Activated CD8-positive, alpha-beta memory T cell treated with anti-CD3 and anti-CD28 coated beads for 1 hour (primary cell): ENCODE measurements at places on chromosomes 11 and 22.

DNA sequence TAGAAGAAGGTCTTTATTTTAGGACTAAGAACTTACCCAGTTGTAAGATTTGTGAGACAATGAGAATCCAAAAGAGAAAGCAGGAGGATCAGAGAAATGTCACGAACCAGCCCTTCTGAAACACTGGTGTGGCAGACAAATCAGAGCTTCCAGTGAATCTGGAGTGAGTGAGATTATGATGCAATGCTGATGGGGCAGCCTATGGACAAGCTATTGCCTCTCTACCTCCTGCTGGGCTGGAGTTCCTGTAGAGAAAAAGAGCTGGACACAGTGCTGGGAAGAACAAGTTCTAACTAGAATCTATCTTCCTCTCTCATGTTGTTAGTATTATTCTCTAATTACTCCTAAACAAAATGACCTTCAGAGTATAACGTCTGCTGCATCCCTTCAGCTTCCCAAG lies 12.0 kb upstream of the ANO3 start:
- no peak for DNase-seq

DNA sequence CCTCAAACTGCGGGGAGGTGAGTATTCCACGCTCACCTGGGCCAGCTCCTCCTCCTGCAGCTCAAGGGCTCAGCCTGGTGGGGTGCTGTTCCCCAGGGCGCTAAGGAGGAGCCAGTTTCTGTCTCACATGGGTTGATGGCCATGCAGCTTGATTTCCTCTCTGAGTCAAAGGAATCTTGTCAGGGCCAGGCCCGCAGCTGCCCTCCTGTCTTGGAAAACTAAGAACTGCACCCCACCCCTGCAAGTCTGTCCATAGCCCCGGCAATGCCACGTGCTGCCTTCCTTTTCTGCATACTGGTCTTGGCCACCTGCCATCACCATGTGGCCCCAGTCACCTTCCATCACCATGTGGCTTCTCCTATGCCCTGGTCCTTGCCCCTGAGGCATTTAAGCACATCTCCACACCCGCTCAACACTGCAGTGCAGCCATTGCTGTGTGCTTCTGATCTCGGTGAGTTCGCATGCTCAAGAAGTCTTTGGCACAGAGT lies 35.2 kb upstream of the CLDN5 start:
- no peak for DNase-seq

GRCh38 chr11:8810540-8811301 lies 100.3 kb upstream of the AKIP1 start:
- no peak for DNase-seq

- no peak for DNase-seq
Measured at GRCh38 chr11:82890936-82891335, 9.3 kb downstream of the PRCP start.

- DNase-seq, result no peak
Measured at GRCh38 chr11:106496677-106497076, 419.2 kb downstream of the AASDHPPT start.

GRCh38 chr22:42716221-42716620 lies 4.4 kb downstream of the A4GALT start:
- no peak for DNase-seq

- no peak for DNase-seq
Measured at GRCh38 chr11:43837879-43838278, 42.8 kb upstream of the ALKBH3 start.

DNA sequence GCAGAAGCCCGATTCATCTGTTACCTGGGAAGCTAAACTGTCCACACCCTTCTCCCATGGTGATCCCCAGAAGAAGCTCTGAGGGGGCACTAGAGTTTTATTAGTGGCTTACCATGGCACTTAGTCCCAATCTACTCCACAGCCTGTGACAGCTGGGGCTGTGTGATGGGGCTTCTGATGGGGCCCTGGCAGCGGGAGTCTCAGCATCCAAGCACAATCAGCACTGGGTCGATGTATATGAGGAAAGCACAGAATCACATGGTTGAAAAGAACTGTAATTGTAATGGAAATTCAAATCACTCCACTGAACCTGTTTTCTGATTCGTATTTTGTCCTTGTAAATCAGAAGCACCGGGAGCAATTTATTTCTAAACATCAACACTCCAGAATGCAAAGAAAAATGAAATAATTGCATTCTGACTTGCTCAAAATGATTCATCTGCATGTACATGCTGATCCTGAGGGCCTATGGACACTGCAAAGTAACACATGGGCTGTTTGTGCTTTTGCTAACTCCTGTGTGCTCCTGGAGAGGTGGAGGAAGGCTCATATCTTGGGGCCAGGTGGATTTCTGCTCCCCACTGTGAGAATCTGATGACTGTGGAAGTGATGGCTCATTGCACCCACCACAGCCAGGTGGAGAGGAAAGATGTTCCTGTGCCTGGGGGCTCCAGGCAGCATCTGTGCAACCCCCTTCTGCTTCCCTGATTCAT lies 203.0 kb downstream of the KIRREL3 start:
- no peak for DNase-seq

DNA sequence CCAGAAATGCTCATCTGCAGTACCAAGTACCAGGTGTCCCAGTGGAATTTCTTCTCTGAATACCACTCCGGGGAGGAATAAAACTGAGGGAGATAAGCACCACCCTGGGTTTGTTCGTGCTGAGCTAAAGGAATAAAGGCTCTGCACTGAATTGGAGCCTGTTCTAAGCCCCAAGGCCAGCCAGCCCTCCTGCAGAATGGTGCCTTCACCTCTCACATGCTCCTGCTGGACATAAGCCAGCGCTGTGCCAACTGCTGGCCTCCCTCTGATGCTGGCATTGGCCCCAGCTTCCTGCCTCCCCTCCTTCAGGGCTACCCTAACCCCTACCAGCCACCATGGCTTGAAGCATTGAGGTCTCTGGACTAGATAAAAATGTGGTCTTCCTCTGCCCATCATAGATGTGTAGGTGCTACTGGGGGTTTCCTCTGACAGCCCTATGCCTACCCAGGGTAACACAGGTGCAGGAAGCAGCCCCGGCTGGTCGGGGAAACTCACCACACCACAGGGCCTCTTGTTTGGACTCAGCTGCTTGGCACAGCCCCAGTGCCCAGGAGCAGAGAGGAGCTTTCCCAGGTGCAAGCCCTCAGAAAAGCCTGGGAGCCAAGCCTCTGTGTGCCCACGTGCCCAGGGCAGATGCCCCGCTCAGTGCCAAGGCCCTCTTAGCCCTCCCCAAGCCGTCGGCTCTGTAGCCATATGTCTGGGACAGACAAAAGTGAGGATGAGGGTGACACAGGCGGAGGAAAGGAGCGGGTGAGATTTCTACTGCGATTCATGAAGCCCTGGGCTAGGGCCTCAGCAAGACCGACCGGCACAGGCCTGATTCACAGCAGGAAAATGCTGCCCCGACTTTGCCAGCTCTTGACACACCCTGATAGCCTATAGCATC lies 34.1 kb upstream of the JAM3 start:
- DNase-seq, result no peak

GRCh38 chr11:26470992-26471391 lies 101.1 kb downstream of the MUC15 start:
- DNase-seq, result no peak

DNA sequence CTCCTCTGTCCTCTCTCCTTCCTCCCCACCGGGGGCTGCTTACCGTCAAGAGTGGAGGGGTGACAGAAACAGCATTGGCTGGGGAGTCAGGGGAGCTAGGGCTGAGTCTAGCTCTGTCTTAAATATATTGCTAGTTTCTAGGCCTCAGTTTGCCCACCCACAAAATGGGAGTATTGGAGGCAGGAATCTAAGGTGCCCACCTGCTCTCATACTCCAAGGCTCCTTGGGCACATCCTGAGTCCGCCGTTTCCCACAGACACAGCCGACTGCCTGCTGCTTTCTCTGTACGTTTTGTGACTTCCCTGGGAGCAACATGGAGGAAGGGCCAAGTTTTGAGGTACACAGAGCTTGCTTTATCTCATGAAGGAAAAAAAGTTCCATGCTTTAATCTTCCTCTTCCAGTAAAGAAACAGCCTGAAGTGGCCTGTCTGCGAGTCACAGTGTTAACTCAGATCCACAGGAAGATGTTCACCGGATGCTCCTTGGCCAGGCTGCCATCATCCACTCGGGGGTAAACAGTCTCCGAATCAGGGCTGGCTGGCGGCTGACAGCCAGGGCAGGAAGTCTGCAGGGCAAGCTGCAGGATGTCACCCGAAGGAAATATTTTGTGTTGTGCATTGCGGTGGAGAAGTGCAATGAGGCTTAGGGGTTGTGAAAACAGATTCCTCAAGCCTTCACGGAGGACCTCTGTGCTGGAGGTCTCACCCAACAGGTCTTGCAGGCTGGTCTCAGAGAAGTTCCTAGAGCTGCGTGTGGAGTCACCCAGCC lies 11.0 kb upstream of the CERK start:
- DNase-seq, result peak; percentile 52

DNA sequence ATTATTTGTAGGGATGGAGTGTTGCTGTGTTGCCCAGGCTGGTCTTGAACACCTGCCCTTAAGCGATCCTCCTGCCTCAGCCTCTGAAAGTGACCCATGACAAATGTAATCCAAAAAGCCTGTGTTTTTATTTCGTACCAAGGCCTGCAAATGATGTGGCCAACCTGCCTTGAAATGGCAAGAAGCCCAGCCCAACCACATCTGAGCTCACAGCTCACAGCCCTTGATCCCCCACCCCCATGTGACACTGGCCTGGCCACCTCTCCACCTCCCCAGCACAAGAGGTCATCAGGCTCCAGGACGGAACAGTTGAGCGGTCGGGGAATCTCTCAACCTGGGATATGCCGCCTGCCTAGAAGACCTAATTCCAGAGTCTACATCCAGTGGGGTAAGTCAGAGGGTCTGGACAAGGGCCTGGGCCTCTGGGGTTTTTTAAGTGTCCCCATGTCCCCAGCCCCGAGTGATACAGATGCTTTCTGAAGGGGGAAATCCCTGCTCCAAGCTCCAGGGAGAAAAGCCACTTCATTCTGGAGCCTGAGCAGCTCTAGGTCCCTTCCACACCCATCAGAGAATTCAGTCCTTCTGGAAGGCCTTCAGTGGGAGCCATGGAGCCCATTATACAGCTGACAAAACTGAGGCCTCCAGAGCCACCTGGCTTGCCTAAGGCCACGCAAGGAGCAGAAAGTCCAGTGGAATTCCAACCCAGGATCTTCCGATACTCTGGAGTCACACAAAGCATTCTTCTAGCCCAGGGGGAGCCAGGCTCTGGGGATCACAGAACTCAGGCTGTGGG lies 70.7 kb downstream of the MN1 start:
- no peak for DNase-seq

DNA sequence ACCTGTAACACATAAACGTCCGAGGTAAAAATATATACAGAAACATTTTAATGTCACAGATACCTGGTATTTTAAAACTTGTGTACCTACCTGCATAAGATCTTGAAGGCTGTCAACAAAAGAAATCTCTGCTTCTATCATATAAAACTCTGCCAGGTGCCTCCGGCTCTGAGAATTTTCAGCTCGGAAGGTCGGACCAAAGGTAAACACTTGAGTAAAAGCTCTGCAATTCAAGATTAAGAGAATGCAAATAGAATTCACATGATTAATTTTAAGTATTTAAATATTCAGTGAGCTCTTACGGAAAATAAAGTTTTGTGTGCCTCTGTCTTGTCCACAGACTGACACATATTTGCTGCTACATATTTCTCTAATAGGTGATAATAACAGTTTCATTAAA lies 75.4 kb upstream of the GAB2 start:
- DNase-seq, result no peak

- DNase-seq, result no peak
Measured at GRCh38 chr22:34784056-34784455, 281.9 kb upstream of the ISX start.

DNA sequence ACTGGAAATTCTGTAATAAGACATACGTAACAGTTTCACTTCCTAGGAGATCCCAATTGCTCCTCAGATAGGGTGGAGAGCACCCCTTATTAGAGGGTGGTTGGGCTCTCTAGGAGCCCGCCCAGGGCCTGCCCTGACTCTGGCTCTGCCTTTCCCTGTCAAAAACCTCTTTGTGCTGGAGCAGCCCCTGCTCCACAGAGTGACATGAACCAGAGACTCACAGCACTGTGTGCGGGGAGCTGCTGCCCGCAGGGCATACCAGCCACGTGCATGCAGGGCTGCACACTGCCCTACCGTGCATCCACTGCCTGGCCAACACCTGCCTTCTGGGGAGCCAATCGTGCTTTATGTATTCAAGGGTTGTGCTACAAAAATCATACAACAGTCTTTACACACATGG lies 24.3 kb downstream of the KCNQ1OT1 start:
- DNase-seq, result no peak

- DNase-seq, result no peak
Measured at GRCh38 chr11:59730896-59731565, 17.4 kb upstream of the OR10V1 start.

DNA sequence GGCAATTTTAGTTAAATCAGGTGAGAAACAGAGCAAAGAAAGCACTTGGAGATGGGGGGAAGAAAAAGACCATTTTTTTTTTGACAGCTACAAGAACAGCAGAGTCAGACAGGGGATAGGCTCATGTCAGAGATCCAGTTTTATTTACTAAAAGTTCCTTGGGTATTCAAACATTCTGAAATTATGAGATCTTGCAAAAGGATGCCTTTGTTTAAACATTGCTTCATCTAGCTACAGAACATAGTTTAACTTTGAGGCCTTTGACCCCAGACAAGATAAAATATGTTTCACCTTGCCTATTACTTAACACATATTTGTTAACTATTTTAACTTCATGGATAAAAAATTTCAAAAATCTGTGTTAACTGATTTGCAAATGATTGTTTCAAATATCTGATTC lies 6.4 kb downstream of the GLYATL1 start:
- DNase-seq, result no peak

- DNase-seq, result no peak
Measured at GRCh38 chr11:105834461-105834860, 187.6 kb downstream of the MSANTD4 start.

- no peak for DNase-seq
Measured at GRCh38 chr11:103929170-103929903, 107.1 kb upstream of the DDI1 start.

GRCh38 chr11:57622263-57622662 lies 24.8 kb downstream of the SERPING1 start:
- DNase-seq, result no peak

DNA sequence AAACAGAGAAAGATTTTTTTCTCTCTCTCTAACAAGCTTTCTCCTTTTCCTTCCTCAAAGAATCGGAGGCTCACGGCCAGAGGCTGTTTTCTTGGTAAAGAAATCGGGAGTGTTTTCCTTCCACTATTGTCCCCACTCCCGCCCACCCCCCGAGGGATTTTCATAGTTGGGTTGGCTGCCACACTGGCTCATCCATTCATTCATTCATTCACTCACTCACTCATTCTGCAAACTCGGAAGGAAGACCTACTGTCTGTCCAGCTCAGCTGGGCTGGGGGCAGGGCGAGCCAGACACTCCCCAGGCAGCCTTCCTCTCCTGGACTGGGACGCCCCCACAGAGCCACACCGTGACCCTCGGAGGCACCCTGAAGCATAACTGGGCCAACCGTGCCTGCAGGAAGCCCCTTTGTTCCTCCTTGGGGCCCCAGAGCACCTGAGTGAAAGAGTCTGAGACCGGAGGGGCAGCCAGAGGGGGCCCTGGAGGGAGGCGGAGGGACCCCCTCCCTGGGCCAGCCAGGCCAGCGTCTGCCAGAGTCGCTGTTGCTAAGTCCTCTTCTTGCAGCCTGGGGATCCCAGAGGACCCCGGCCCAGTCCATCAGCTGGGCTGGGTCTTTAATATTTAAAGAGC lies 17.0 kb downstream of the CDKN1C start:
- DNase-seq, result no peak

GRCh38 chr11:115623021-115623451 lies 118.8 kb upstream of the CADM1 start:
- no peak for DNase-seq
